ENCODE measurements at places on chromosomes 7 and 10.

DNA sequence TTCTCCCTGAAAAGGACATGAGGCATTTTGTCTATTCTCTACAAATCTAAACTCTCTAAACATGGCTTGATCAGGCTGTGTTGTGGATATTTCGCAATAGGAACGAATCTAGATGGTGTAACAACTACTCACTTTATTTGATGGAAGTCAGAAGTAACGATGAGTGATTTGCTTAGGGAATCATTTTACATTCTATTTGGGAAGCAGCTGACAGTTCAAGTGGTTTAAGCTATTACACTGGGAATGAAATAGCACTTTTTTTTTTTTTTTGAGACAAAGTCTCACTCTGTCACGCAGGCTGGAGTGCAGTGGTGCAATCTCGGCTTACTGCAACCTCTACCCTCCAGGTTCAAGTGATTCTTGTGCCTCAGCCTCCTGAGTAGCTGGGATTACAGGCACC lies 44.1 kb downstream of the NPY start:
- H3K27ac ChIP-seq = no peak overlapping the region
- DNase-seq = no peak
- H3K27me3 ChIP-seq = peaks cover 7% of the 10 kb centered on the region

DNA sequence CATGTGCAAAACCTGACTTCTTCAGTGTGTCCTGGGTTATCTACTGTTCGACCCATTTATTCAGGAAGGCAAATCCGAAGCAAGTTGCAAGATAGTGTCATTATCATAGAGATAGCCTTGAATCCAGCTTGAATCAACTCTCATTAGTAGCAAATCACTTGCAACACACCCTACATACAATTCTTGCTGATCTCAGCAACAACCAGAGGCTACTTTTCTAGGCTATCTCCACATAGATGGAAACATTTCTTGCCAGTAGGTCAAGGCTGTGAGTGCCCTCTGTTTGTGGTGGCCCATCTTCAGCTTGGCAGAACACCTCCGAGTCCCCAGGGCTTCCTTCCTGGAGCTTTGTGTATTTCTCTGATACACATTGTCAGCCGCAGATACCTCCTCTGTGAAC lies 12.0 kb downstream of the UBTD1 start:
- H3K4me1 ChIP-seq = peaks cover 5% of the 10 kb centered on the region
- no peak overlapping the region for H3K27ac ChIP-seq
- no peak overlapping the region for H3K4me3 ChIP-seq
- no peak for DNase-seq

- H3K4me1 ChIP-seq = no peaks in the 10 kb centered on the region
- no peak overlapping the region for H3K27ac ChIP-seq
- DNase-seq = peak; percentile 32
- H3K36me3 ChIP-seq = no peaks in the 10 kb centered on the region
- peaks cover 3% of the 10 kb centered on the region for H3K27me3 ChIP-seq
These were observed 62.0 kb downstream of the VSTM4 start for GRCh38 chr10:49053053-49053997.

GRCh38 chr7:134589491-134589941 lies 40.6 kb downstream of the AKR1B15 start:
- H3K4me1 ChIP-seq = no peaks in the 10 kb centered on the region
- H3K27me3 ChIP-seq = peaks cover 5% of the 10 kb centered on the region
- no peaks in the 10 kb centered on the region for H3K36me3 ChIP-seq
- H3K27ac ChIP-seq = no peak overlapping the region
- DNase-seq = no peak
- no peak overlapping the region for H3K4me3 ChIP-seq

DNA sequence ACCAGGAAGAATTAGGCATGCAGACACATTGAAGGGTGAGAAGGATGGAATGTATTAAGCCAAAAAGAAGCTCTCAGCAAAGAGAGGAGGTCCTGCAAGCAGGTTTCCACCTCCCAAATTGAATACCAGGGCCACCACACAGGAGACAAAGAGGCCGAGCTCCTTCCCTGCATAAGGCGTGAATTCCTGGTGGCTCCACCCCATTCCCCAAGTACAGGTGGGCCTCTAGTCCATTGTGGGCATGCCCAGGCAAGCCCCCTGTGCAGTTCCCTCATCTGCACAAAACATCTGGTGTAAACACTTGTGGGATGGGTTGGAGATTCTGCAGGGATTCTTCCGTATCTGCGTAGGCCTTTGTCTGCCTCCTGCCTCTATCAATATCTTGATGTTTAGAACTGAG lies 817.5 kb downstream of the NRG3 start:
- H3K4me1 ChIP-seq = no peaks in the 10 kb centered on the region
- no peaks in the 10 kb centered on the region for H3K36me3 ChIP-seq
- DNase-seq = no peak
- H3K4me3 ChIP-seq = no peak overlapping the region

DNA sequence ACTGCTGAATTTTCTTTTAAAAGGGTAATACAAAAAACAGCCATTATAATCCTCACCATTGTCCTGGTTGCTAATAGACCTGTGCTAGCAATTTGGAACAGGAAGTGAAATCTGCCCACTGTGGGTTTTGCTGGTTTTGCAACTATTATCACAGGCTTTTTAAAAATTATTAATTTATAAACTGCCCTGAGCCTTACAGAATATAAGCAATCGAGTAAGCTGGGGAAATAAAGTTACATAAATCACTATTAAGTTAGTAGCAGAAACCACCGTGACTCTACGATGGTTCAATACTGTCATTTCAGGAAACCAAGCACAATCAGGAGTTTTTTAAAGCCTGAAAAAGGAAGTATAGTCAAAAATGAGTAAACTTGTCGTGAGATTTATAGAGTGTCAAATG lies 62.3 kb downstream of the TMEM26 start:
- no peak for DNase-seq
- H3K27me3 ChIP-seq = peaks cover 3% of the 10 kb centered on the region
- H3K27ac ChIP-seq = no peak overlapping the region
- no peaks in the 10 kb centered on the region for H3K36me3 ChIP-seq
- no peaks in the 10 kb centered on the region for H3K4me1 ChIP-seq
- no peak overlapping the region for H3K4me3 ChIP-seq

- H3K27ac ChIP-seq = no peak overlapping the region
- no peak for DNase-seq
- no peaks in the 10 kb centered on the region for H3K36me3 ChIP-seq
- no peak overlapping the region for H3K4me3 ChIP-seq
These were observed 167.8 kb downstream of the CCDC71L start for GRCh38 chr7:106493041-106493731.

GRCh38 chr10:110600487-110601101 lies 33.1 kb downstream of the SMC3 start:
- H3K4me1 ChIP-seq = no peaks in the 10 kb centered on the region
- H3K27me3 ChIP-seq = no peaks in the 10 kb centered on the region
- H3K4me3 ChIP-seq = no peak overlapping the region
- no peak for DNase-seq

DNA sequence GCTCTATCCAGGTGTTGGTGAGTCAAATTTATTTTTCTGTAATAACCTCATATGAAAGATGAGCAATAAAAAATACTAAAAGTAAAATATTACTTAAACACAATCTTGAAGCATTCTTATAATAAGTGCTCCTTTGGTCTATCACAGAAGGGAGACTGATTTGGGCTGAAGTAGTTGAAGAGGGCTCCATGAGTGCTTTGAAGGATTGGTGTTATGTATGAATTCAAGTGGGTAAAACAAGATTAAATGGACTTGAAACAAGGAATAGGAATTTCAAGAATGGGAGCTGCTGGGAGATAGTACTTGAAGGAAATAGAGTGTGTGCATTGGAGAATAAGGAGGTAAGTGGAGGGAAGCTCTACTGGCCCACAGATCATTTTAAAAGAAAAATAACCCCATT lies 7.3 kb upstream of the OR2A2 start:
- peaks cover 2% of the 10 kb centered on the region for H3K27me3 ChIP-seq
- H3K4me3 ChIP-seq = no peak overlapping the region
- H3K4me1 ChIP-seq = peaks cover 8% of the 10 kb centered on the region

DNA sequence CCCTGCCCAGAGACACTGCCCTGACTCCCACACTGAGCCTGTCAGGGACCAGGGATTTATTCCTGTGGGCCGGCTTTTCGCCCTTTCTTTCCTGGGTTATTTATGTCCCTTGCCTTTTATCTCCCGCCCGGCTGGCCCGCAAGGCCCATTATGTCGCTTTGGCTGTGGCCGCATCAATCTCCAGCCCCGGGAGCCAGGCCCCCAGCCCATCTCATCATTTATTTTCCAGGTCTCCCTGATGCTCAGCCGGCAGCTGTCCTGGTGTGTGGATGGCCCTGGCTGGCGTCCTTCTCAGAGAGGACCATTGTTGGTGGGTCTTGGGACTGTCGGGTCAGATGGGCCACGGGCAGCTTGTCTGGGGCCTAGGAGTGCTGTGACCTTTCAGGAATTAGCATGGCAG lies 82.3 kb downstream of the FAM241B start:
- no peak overlapping the region for H3K27ac ChIP-seq
- no peaks in the 10 kb centered on the region for H3K36me3 ChIP-seq
- H3K4me3 ChIP-seq = no peak overlapping the region
- peaks cover 17% of the 10 kb centered on the region for H3K27me3 ChIP-seq

GRCh38 chr7:70574970-70575799 lies 556.8 kb upstream of the GALNT17 start:
- DNase-seq = no peak
- H3K36me3 ChIP-seq = no peaks in the 10 kb centered on the region
- H3K27ac ChIP-seq = no peak overlapping the region
- H3K27me3 ChIP-seq = no peaks in the 10 kb centered on the region
- H3K4me1 ChIP-seq = no peaks in the 10 kb centered on the region

DNA sequence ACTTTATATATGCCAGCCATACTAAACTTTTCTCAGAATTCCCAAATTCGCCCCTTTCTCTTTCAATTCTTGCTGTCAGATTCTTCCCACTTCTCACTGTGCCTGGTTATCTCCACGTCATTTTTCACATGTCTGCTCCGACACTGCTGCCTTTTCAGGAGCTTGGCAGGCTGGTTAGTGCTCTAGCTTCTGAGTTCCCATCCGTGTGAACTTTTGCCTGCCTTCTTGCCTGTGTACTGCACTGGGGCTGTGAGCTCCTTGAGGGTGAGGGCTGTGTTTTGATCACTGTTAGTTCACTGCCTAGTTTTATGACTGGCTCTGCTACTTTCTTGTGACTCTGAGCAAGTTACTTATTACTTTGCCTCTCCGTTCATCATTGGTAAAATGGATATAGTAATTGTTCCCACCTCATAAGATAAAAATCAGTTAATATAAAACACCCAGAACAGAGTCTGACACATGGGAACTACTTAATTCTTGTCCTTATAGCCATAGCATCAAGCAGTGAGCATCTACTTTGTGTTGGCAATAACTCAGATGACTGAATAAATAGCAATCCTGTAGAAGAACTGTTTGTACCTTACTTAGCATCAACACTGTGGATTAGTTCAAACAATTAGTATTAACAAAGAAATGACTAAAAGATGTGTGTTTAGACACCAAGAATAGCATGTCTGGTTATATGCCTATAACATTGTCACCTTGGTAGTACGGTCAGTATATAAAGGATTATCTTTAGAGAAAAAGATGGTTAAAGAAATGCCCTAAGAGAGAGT lies 5.5 kb downstream of the GSTO1 start:
- H3K27me3 ChIP-seq = no peaks in the 10 kb centered on the region

- no peak overlapping the region for H3K4me3 ChIP-seq
- no peak overlapping the region for H3K27ac ChIP-seq
- H3K4me1 ChIP-seq = peaks cover 18% of the 10 kb centered on the region
These were observed 3.5 kb upstream of the UBE2D4 start for GRCh38 chr7:43922726-43923125.

DNA sequence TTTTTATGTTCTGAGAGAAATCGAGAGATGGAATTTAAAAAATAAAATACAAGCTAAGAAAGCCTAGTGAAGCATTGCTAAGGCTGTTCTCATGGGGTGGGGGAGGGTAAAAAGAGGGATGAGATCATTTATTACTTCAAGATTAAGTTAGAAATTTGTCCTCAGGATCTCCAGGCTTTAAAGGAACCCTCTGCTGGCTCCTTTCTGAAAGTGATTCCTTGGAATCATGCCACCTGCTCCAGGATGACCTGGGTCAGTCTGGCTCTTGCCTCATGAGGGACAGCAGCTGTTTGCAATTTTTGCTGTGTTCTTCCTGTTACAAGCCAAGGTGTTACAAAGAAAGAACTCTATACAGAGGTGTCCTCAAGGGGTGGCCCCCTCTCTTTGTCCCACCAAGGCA lies 69.8 kb downstream of the CDK1 start:
- no peaks in the 10 kb centered on the region for H3K4me1 ChIP-seq
- H3K36me3 ChIP-seq = no peaks in the 10 kb centered on the region
- peaks cover 8% of the 10 kb centered on the region for H3K27me3 ChIP-seq
- no peak for DNase-seq
- no peak overlapping the region for H3K4me3 ChIP-seq

DNA sequence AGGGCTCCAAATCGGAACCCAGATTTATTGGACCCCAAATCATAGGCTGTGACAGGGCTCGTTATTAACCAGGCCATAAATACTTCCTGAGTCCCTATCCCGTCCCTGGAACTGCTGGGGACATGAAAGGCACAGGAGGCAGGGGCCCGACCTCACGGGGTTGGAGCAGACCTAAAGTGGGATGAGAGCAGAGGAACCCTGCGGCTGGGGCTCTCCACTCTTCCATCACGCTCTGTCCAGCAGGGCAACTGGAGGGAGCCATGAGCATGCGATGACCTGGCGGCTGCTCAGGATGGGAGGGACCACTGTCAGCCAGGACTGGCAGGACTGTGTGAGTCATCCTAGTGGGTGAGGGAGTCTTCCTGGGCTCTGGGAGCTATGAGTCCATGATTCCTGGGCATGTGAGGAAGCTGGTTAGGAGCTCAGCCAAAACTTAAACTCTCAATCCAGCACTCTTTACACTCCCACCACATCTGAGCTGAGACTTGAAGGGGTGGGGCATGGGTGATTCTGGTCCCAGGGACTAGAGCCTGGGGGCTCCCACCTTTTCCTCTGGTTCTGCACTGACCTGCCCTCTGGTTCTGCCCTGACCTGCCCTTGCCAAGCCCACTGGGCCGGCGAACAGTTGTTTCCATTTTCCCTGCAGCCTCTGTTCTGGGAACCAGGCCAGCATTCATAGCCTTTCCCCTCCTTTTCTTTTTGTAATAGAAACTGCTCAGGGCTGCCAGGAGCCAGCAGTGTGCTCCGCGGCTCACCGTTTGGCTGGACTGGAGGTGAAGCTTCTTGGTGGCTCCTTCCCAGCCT lies 47.1 kb downstream of the SYPL1 start:
- no peak overlapping the region for H3K4me3 ChIP-seq
- no peaks in the 10 kb centered on the region for H3K36me3 ChIP-seq
- no peak overlapping the region for H3K27ac ChIP-seq
- H3K4me1 ChIP-seq = peaks cover 10% of the 10 kb centered on the region
- no peaks in the 10 kb centered on the region for H3K27me3 ChIP-seq
- no peak for DNase-seq

- H3K27me3 ChIP-seq = no peaks in the 10 kb centered on the region
- no peaks in the 10 kb centered on the region for H3K36me3 ChIP-seq
- no peak overlapping the region for H3K27ac ChIP-seq
- H3K4me3 ChIP-seq = no peak overlapping the region
- no peaks in the 10 kb centered on the region for H3K4me1 ChIP-seq
- peak; percentile 16 for DNase-seq
These were observed 202.6 kb upstream of the FOXK1 start for GRCh38 chr7:4479367-4480039.

GRCh38 chr7:1977059-1977875 lies 255.5 kb downstream of the MAD1L1 start:
- H3K36me3 ChIP-seq = peaks cover 6% of the 10 kb centered on the region
- peaks cover 4% of the 10 kb centered on the region for H3K4me1 ChIP-seq
- no peak overlapping the region for H3K4me3 ChIP-seq
- H3K27me3 ChIP-seq = no peaks in the 10 kb centered on the region
